Dorsolateral prefrontal cortex (tissue), 122 donors: ENCODE measurements at places on chromosomes 5 and 9.

DNA sequence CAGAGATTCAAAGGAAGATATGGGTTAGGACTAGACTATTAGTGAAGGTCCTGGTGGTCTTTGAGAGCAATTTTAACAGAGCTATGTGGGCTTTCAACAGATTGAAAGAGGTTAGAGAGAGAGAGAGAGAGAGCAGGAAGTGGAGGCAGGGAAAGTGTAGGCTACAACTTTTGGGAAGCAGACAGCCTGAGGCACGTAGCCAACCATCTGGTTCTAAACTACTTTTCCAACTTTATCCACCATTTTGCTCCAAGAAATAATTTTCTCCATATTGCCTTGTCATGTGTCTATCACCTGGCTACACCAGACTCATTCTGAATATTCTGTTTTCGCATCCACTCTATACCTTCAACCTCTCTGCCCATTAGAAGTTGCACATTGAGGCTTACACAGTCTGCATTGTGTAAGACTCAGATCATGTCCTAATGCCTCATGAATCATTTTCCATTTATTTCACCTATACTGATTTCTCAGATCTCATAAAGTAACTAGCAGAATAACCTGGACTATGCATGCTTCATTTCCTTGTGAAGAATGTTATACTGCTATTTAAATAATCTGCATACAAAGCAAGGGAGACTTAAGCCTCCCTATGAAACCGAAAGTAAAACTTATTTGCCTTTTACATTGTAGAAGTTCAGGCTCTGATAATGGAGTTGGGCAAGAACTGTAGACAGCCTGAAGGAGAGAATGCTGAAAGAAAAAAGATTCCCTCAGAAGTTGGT, 235.6 kb downstream of the ELAVL2 start:
- DNase-seq: no peak

- no peak for DNase-seq
Measured at GRCh38 chr5:148998174-148998797, 64.6 kb downstream of the SH3TC2 start.

DNA sequence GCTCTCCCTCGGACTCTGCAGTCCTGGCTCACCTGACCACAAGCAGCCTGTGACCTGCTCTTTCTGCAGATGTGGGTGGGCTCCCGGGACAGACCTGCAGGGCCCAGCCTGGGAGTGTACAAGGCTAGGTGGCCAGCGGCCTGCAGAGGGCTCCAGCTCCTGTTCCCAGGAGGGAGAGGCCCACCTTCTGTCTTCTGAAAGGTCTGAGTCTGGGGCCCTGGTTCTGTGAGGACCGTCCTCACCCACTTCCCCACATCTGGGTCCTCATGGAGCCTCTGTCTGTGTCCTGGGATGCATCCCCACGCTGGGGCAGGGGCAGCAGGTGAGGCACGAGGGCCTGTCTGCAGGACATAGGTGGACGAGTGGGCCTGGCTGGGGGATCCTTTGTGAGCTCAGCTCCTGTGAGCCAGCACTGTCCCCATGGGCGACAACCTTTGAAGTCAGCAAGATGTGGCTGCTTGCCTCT, 43.7 kb downstream of the PHF2 start:
- DNase-seq: no peak

DNA sequence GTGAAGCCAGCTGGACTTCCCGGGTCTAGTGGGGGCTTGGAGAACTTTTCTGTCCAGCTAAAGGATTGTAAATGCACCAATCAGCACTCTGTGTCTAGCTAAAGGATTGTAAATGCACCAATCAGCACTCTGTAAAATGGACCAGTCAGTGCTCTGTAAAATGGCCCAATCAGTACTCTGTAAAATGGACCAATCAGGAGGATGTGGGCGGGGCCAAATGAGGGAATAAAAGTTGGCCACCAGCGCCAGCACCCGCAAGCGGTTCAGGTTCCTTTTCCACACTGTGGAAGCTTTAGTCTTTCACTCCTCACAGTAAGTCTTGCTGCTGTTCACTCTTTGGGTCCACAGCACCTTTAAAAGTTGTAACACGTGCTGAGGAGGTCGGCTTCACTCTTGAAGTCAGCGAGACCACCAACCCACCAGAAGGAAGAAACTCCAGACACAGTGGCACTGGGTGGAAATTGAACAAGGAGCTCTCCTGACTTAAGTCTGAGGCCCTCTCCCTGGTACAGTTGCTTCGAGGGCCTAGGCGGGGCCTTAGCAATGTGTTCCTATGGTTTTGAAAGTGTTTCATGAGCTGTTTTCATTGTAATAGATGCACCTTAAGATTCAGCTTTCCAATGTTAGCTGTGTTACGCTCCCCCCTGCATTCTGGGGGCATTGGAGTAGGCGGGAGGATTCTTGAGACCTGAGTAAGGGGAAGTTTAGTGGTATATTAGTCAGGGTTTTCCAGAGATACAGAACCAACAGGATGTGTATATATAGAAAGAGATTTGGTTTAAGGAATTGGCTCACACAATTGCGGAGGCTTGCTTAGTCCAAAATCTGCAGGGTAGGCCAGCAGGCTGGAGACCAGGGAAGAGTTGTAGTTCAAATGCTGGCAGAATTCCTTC, 21.5 kb upstream of the MYO10 start:
- no peak for DNase-seq

DNA sequence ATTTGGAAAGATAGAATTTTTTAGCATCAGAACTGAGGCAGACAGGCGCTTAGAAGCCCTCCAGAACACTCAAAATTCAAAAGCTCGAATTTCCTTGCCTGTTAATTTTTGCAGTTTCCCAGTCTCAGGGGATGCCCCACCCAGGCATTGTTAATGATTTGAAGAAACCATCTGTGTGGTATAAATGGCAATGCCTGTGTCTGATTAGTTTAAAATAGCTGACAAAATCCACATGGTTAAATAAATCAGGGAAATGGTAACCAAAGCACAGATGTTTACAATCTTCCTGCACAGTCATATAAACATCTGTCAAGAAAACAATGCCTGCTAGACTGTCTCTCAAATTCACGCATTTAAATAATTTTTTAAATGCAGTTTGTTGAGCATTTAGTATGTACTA, 185.2 kb upstream of the RGMB start:
- DNase-seq: no peak

GRCh38 chr5:139711067-139711905, 63.1 kb downstream of the CXXC5 start:
- DNase-seq: peak; percentile 75

- no peak for DNase-seq
Measured at GRCh38 chr9:77435688-77436087, 212.4 kb downstream of the GNA14 start.

DNA sequence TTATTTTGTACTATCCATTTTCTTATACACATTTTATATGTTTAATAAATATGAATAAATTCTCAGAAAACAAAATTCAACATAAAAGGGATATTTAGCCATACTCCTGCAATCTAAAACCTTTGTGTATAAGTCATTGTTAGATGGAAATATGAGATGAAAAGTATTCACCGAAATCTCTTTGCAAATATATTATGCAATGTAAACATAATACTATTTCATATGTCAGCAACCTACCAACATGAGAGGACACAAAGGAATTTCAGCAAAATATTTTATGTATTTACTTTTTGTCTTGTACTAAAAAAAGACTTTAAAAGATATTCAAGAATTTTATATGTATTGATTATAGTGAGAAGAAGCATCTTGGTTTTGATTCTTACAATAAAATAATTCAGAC, 1623.4 kb downstream of the EFNA5 start:
- no peak for DNase-seq

DNA sequence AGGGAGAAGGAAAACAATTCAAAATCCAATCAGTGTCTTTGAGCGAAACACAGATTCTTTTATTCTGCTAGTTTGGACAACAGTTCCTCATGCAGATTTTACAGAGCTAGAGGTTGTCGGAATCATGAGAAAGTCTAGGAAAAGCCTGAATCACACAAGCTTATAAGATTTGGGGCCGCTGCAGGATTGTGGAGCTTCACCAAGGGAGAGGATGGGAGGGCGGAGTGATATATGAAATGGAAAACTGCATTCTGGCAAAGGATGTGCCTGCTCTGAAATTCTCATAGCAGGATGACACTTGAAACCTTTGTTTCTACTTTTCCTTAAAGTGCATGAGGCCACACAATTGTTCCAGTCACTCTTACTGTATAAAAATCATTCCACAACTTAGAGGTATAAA, 134.3 kb downstream of the OR2K2 start:
- no peak for DNase-seq

- DNase-seq: no peak
Measured at GRCh38 chr5:126120939-126121338, 302.3 kb upstream of the GRAMD2B start.

- DNase-seq: no peak
Measured at GRCh38 chr5:81787474-81788242, 36.8 kb upstream of the SSBP2 start.

- DNase-seq: no peak
Measured at GRCh38 chr5:98519571-98519970, 253.9 kb upstream of the RGMB start.

GRCh38 chr9:121399883-121400607, 30.0 kb upstream of the STOM start:
- no peak for DNase-seq

DNA sequence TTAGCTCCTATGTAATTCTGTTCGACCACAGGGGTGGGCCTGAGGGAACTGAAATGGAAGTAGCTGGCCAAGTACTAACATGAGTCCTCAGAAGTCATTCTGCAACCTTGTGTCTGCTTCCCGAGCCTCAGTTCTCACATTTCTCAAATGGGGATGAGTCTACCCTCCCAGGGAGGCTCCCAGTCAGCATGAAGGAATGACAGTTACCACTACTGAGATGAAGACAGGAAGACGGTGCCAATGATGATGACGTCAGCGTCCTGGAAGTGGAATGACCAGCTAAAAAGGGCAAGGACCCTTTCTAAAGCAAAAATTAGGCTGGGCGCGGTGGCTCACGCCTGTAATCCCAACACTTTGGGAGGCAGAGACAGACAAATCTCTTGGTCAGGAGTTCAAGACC, 6.8 kb downstream of the PIP5KL1 start:
- DNase-seq: no peak

DNA sequence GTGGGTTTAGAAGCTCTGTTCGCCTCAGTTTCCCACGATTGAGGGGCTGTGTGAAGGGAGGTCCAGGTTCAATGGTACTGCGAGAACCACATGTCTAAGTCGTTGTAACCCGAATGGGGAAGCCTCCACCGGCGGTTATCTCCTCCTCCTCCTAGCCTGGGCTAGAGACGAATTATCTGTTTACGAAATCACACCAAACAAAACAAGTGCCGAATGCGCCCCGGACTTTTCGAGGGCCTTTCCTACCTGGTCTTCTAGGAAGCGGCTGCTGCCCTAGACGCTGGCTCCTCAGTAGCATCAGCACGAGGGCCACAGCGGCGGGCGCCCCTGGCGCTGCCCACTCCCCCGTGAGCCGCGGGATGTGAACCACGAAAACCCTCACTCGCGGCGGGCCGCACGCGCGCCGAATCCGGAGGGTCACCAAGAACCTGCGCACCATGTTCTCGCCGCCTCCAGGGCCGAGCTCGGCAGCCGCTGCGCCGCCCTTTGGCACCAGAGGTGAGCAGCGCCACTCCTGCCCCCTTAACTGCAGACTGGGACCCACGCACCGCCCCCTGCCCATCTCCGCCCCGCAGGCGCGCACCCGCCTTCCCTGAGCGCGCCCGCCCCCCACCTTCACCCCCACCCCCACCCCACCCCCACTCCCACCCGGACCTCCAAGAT, at the start of gene CDKN2A:
CDKN2A (minus strand) TSS at position 500 of the 663 bp plus-strand sequence.
- DNase-seq: no peak

DNA sequence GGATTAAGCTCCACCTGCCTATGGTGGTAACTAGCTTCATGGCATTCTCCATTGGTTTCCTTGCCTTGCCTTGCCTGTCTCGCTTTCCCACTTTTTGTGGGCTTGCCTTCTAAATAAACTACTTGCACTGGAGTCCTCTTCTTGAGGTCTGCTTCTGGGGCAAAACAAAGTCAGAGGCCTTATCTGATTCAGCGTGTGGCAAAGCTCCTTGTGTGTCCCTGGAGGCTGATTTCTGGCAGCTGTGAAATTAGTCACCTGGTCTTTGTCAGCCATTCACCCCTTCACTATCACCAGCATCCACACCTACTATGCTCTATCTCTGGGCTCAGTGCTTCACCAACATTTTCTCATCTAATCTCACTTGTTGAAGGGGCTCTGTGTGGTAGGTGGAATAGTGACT, 176.2 kb downstream of the SEC61B start:
- DNase-seq: no peak

- peak; percentile 58 for DNase-seq
Measured at GRCh38 chr5:79857714-79858409, 133.2 kb downstream of the MTX3 start.

GRCh38 chr9:110126499-110126941, 81.4 kb downstream of the C9orf152 start:
- DNase-seq: no peak

- no peak for DNase-seq
Measured at GRCh38 chr9:127899128-127899943, at the start of gene ST6GALNAC6. Gene ST6GALNAC6, minus strand, starts transcription at chr9:127899603. Its CDS starts 1,622 bp downstream, at chr9:127897981.

DNA sequence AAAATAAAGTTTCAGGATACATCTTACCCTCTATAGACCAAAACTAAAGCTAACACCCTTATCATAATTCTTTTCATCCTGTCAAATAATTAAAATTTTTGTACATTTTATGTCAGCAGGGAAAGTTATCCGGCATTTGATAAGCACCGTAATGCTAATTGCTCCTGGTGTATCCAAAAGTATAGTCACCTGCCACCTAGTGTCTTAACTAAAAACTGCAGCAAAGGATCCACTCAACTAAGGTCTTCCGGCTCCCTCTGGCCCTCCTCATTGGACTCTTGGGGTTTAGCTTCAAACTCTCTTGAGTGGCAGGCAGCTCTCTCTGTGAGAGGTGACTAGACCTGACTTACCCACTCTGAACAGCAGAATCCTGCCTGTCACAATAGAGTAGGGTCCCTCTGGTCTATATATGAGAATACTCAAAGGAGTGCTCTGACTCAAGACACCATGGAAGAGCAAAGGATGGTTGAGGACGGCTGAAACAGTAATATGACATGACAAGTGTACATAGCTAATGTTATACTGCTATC, 60.4 kb upstream of the CAST start:
- peak; percentile 12 for DNase-seq

- no peak for DNase-seq
Measured at GRCh38 chr5:118791926-118792734, 196.2 kb downstream of the DTWD2 start.

DNA sequence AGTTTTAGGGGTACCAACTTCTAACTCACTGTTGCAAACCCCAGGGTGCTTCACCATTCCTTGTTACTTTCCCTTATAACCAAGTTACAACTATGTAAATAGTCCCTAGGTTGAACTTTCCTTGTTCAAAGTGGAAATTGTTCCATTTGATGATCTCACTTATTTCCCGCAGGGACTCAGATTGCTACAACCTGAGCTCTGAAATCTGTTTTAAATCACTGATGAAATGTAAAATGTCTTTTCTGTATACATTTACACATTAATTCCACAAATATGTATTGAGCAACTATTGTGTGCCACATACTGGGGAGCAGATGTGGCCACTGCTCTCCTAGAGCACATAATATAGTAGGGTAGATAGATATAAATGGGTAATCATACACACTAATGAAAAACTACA, 69.1 kb upstream of the TARS1 start:
- no peak for DNase-seq

DNA sequence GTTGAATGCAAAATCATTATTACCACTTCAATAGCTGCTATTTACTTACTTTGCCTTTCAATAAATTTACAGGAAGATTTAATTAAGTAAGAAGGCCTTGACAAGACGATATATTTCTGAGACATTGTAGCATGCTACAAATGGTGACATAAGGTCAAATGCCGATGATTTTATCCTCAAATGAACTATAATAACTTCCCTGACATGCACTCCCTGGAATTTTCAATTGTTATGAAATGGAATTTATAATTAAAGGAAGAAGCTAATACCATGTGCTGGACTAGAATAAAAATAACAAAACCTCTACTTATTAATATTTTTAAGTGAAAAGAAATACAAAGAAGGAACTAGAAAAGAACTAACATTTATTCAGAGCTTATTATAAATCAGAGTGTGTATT, 30.2 kb upstream of the ITGA1 start:
- no peak for DNase-seq
